ENCODE measurements at places on chromosomes 7 and 10. TPM values are rescaled to one million over a fixed set of nuclear protein-coding genes. Genes with fewer than 3 reads are reported as not detected.

The MMS19 gene
- 78.3 TPM for total RNA-seq

The GIMAP6 gene
- total RNA-seq = not detected

The CLCN1 gene
- not detected for total RNA-seq

The DLG5 gene
- total RNA-seq = 15.0 TPM

The HOXA4 gene
- total RNA-seq = not detected

The SPDYE9 gene
- not detected for total RNA-seq

The UROS gene
- 91.9 TPM for total RNA-seq

The DLX5 gene
- total RNA-seq = not detected

The AZGP1 gene
- 4.0 TPM for total RNA-seq

The CUBN gene
- total RNA-seq = 5.8 TPM

All from melanocyte of skin (primary cell).